ENCODE measurements at places on chromosomes 2 and 18. TPM values are rescaled to one million over a fixed set of nuclear protein-coding genes. Genes with fewer than 3 reads are reported as not detected.

- DNase-seq, result no peak
- H3K36me3 ChIP-seq, result no peaks in the 10 kb centered on the region
- H3K4me1 ChIP-seq, result no peaks in the 10 kb centered on the region
- peaks cover 7% of the 10 kb centered on the region for H3K27me3 ChIP-seq
Observed at GRCh38 chr2:184599872-184600222, 1.5 kb downstream of the ZNF804A start.

DNA sequence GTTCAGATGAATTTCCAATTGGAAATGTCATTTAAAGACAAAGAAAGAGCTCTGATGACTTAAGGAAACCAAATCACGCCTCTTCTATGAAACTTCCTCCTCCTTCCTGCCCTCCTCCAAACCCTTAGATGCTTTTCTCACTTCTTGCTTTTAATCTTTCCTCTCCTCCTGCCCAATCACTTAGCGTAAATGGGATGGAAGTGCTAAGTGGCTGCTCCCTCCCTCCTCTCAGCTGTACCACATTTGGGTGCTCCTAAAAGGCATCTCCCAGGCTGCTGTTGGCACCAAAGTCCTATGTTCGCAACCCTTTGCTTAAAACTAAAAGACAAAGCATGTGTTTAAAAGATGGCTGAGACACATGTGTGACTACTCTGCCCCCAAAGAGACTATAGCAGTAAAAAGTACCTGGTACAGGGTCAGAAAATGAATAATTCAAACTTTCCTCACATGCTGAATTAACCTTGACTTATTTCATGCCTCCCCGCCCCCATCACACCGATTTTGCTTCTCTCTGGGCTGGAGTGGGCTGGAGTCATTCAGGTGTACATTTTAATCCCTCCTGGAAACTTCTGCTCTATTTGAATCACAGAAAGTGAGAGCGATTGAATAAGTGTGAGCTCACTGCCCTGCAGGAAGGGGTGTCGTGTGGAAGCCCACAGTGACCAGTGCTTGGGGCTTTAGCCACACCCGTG lies 59.2 kb upstream of the KLF7 start:
- H3K27me3 ChIP-seq, result no peaks in the 10 kb centered on the region
- DNase-seq, result no peak
- H3K27ac ChIP-seq, result no peak overlapping the region

GRCh38 chr2:101052147-101052546 lies 50.1 kb downstream of the RPL31 start:
- H3K27ac ChIP-seq, result no peak overlapping the region
- no peaks in the 10 kb centered on the region for H3K36me3 ChIP-seq
- H3K4me1 ChIP-seq, result no peaks in the 10 kb centered on the region
- H3K4me3 ChIP-seq, result no peak overlapping the region
- no peak for DNase-seq

- H3K27me3 ChIP-seq, result no peaks in the 10 kb centered on the region
- DNase-seq, result no peak
- H3K27ac ChIP-seq, result no peak overlapping the region
- no peaks in the 10 kb centered on the region for H3K4me1 ChIP-seq
- no peak overlapping the region for H3K4me3 ChIP-seq
Observed at GRCh38 chr2:238397356-238397755, 29.4 kb upstream of the ASB1 start.

DNA sequence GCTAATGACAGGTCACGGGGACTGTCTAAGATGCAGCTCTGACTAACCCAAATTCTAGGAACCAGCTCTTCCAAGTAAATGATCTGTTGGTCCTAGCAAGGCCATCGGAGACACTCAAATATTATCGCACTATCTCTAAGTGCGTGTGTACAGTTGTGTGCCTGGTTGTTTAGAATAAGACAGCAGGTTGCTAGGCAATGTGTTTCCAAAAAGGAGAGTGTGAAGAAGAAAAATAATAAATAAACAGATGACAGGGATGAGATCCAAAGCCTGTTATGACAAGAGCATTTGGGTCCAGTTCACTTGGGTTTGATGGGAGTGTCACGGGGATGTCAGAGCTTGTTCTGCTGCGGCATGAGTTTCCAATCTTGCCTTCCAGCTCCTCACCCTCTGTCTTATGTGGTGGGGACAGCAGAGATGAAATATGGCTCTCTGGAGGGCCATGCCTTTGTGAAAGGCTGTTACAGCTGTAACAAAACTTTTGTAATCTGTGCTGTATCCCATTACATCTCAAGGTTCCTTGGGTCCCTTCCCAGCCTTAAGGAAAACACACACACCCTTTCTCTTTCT lies 127.5 kb upstream of the TNP1 start:
- H3K4me3 ChIP-seq, result no peak overlapping the region
- no peaks in the 10 kb centered on the region for H3K27me3 ChIP-seq
- no peaks in the 10 kb centered on the region for H3K4me1 ChIP-seq
- DNase-seq, result no peak

GRCh38 chr2:191951832-191952231 lies 104.9 kb upstream of the CAVIN2 start:
- no peak overlapping the region for H3K4me3 ChIP-seq
- H3K27ac ChIP-seq, result no peak overlapping the region
- no peak for DNase-seq

DNA sequence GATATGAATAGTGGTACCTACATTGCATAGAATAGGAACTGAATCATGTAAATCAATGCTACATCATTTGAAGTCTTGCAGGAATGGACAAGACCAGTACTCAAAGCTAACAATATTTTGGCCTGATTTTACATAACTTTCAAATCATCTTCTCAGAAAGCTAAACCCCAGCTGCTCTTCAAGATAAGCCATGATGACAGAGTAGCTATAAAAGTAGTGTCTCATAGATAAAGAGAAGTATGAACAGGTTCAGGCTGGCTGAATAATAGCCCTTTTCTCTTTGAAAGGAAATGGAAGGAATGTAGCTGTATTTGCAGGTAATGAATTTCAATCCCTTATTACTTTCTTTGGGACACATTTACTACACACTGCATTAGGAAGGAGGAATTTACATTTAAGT lies 28.2 kb downstream of the TSPYL6 start:
- no peaks in the 10 kb centered on the region for H3K36me3 ChIP-seq
- no peak overlapping the region for H3K27ac ChIP-seq
- DNase-seq, result no peak
- H3K4me1 ChIP-seq, result no peaks in the 10 kb centered on the region
- no peak overlapping the region for H3K4me3 ChIP-seq

DNA sequence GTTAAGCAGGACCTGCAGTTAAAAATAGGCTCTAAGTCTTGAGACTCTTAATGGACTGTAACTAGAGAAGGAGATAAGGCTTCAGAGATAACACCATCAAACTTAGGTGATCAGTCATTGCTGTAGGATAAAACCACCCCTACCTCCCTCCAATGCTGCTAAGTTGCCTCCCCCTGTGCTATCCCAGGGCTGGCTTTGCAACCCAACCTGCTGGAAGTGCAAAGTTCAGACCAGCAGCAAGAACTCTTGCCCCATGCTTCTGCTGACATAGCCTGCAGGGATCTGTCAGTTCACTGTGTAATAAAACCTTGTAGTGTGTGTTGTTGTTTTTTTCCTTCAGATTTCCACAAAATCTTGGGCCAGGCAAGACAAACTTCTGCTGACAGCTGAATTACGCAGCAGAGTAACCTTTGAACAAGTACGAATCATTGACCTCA lies 57.4 kb upstream of the EPB41L3 start:
- no peak overlapping the region for H3K27ac ChIP-seq
- DNase-seq, result peak; percentile 54
- H3K4me1 ChIP-seq, result no peaks in the 10 kb centered on the region
- H3K4me3 ChIP-seq, result no peak overlapping the region
- H3K36me3 ChIP-seq, result no peaks in the 10 kb centered on the region
- H3K27me3 ChIP-seq, result no peaks in the 10 kb centered on the region

- H3K4me3 ChIP-seq, result no peak overlapping the region
- H3K4me1 ChIP-seq, result peaks cover 20% of the 10 kb centered on the region
- peaks cover 35% of the 10 kb centered on the region for H3K27me3 ChIP-seq
- H3K36me3 ChIP-seq, result no peaks in the 10 kb centered on the region
- no peak for DNase-seq
Observed at GRCh38 chr2:72150861-72151356, 3.2 kb upstream of the CYP26B1 start.

DNA sequence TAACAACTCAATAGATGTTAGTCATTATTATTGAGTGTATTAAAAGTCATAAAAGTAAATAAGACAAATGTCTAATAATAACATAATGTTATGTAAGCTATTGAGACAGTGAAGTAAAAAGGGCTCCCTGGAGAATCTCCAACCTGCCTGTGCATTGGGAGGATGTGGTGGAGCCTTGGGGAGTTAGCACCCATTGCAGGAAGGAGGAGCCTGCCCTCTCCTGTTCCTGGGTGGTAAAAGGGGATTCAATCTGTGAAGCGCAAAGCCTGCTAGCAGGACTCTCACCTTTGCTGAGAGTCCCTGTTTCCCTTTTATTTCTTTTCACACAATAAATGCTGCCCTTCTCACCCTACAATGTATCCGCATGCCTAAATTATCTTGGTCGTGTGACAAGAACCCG lies 206.1 kb downstream of the RAB3GAP1 start:
- H3K4me1 ChIP-seq, result no peaks in the 10 kb centered on the region
- no peaks in the 10 kb centered on the region for H3K36me3 ChIP-seq
- no peak overlapping the region for H3K27ac ChIP-seq
- no peaks in the 10 kb centered on the region for H3K27me3 ChIP-seq
- no peak for DNase-seq
- H3K4me3 ChIP-seq, result no peak overlapping the region

DNA sequence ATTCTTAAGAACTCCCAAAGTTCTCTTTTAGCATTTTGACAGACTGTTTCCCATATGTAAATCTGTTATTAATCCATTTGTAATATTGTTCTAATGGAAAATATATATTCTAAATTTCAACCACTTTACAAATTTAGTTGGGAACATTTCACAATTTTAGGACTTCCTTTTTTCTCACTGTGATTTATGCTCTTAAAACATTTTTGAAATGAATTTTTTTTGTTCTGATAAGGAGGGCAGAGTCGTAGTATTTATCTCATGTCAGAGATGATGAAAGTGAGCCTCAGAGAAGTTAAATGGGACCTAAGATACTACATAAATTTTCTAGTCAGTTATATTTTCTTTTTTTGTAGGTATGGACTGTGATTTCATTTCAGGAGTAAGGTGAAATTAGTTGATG lies 26.6 kb downstream of the RASGRP3 start:
- H3K4me3 ChIP-seq, result no peak overlapping the region
- no peak overlapping the region for H3K27ac ChIP-seq
- H3K27me3 ChIP-seq, result no peaks in the 10 kb centered on the region
- no peaks in the 10 kb centered on the region for H3K4me1 ChIP-seq
- no peaks in the 10 kb centered on the region for H3K36me3 ChIP-seq
- no peak for DNase-seq

DNA sequence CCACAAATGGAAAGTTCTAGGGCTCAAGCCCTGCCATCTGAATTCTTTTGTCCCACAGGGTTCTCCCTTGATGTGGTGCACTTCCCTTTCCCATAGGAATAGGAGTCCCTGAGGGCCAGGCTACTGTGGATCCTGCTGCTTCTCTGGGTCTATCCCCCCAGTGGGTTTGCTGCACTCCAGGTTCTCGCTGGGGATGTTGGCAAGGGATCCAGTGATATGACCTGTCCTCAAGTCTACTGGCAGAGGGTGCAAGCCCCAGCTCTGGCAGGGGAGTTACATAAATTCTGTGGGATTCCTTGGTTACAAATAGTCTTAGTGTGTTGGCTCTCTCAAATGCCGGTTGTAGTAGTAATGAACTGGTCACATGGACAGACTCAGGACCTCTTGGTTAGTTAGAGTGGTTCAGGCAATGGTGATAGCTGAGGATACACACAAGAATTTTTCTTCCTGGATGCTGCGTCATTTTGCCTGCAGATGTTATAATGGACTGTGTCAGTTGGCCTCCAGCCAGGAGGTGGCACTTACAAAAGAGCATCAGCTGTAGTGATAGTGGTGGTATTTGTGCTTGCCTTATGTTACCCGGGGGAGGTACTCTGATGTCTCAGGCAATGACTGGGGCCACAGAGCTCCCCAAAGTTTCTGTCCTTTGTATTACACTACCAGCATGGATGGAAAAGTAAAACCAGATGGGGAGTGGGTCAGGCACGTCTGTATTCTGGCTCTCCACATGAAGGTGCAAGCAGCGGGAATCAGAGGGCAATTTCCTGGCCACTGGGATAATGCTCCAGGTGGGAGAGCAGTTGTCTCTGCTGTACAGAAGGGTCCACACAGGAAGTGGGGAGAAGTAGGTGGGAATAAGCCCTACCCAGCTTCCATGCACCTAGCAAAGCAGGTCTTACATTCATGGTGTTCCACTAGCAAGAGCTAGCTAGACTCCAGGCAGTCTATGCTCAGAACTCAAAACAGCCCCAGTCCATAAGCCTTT lies 267.9 kb downstream of the SOX11 start:
- no peaks in the 10 kb centered on the region for H3K36me3 ChIP-seq
- no peaks in the 10 kb centered on the region for H3K4me1 ChIP-seq
- H3K27ac ChIP-seq, result no peak overlapping the region
- no peak overlapping the region for H3K4me3 ChIP-seq
- no peak for DNase-seq

- no peak for DNase-seq
- H3K4me3 ChIP-seq, result no peak overlapping the region
- no peaks in the 10 kb centered on the region for H3K4me1 ChIP-seq
- H3K27ac ChIP-seq, result no peak overlapping the region
- no peaks in the 10 kb centered on the region for H3K27me3 ChIP-seq
- H3K36me3 ChIP-seq, result no peaks in the 10 kb centered on the region
Observed at GRCh38 chr2:43065871-43066270, 160.5 kb downstream of the ZFP36L2 start.

DNA sequence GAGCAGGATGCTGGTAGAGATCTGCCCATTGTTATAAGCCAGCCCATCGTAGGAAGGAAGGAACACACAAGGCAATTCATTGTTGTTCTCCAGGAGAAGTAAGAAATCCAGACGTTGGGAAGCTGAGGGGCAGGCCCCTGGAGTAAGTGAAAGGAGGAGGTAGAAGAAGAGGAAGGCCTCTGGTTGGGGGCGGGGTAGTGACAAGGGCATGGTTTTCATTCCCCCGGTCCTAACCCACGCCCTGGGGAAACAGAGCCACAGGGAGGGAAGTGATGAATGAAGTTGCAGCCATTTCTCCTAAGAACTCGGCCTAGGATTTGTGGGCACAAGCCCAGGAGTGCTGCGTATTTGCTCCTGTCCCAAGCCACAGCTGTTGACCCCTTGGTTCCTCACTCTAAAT lies 18.0 kb downstream of the LBH start:
- no peak overlapping the region for H3K4me3 ChIP-seq
- no peaks in the 10 kb centered on the region for H3K27me3 ChIP-seq
- H3K4me1 ChIP-seq, result peaks cover 23% of the 10 kb centered on the region
- H3K27ac ChIP-seq, result no peak overlapping the region
- H3K36me3 ChIP-seq, result no peaks in the 10 kb centered on the region

- H3K27me3 ChIP-seq, result no peaks in the 10 kb centered on the region
- H3K36me3 ChIP-seq, result no peaks in the 10 kb centered on the region
- DNase-seq, result no peak
Observed at GRCh38 chr2:81583311-81584108, 1279.0 kb upstream of the LRRTM1 start.

- H3K27ac ChIP-seq, result no peak overlapping the region
- H3K4me3 ChIP-seq, result no peak overlapping the region
- no peaks in the 10 kb centered on the region for H3K4me1 ChIP-seq
- no peaks in the 10 kb centered on the region for H3K36me3 ChIP-seq
- no peaks in the 10 kb centered on the region for H3K27me3 ChIP-seq
Observed at GRCh38 chr2:19244460-19245363, 113.7 kb downstream of the OSR1 start.

The CYB5A gene
- 397 TPM for total RNA-seq

The TSPYL6 gene
- total RNA-seq, result not detected

The FBXO48 gene
- 1.2 TPM for total RNA-seq

The SCYGR8 gene
- not detected for total RNA-seq
